ENCODE measurements at places on chromosomes 2 and 18. TPM values are rescaled to one million over a fixed set of nuclear protein-coding genes. Genes with fewer than 3 reads are reported as not detected.

The SERPINB4 gene
- polyA plus RNA-seq, result not detected

The DES gene
- not detected for polyA plus RNA-seq

The SATB2 gene
- 11.9 TPM for polyA plus RNA-seq

The MOGAT1 gene
- not detected for polyA plus RNA-seq

The RTTN gene
- 5.6 TPM for polyA plus RNA-seq

The GREB1 gene
- 0.32 TPM for polyA plus RNA-seq

The CROCC2 gene
- polyA plus RNA-seq, result not detected

The OR6B2 gene
- not detected for polyA plus RNA-seq

The MEP1B gene
- not detected for polyA plus RNA-seq

The PLCD4 gene
- 13.9 TPM for polyA plus RNA-seq

The C2orf72 gene
- polyA plus RNA-seq, result 3.6 TPM

The ERICH2 gene
- polyA plus RNA-seq, result 23.4 TPM

The NFE2L2 gene
- 29.8 TPM for polyA plus RNA-seq

The NOSTRIN gene
- 7.5 TPM for polyA plus RNA-seq

The LOXHD1 gene
- not detected for polyA plus RNA-seq

The IL36G gene
- polyA plus RNA-seq, result not detected
